ENCODE measurements at places on chromosomes 11 and 22.

DNA sequence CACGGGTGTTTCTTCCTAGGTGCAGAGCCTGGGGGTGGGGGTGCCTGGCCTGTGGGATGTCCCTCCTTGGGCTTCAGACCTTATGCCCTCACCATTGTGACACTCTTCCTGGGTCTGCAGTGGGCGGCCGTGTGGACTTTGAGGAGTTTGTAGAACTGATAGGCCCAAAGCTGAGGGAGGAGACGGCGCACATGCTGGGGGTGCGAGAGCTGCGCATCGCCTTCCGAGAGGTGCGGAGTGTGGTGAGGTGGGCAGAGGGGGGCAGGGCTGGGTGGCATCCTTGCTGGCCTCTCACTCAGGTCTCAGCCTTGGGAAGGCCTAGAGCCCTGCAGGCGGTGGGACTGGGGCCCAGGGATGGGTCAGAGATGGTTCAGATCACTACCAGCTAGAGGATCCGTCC lies 2.3 kb downstream of the CABP4 start:
- DNase-seq = no peak

GRCh38 chr11:109229682-109230081 lies 192.3 kb upstream of the C11orf87 start:
- DNase-seq = no peak

DNA sequence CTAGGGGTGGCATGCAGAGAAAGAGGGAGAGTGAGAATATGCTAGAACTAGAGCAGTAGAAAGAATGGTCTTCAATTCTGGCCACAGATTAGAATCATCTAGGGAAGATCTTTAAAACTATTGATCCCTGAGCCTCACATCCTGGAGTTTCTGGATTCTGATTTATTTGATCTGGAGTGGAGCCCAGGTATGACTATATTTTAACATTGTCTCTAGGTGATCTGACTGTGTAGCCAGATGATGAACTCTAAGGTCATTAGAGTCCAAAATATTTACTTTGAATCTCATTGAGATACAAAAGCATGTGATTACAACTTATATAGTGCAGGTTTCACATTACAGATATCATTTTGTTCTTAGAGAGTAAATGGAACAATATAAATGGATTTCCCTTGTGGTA lies 79.7 kb downstream of the FDX1 start:
- DNase-seq = no peak

DNA sequence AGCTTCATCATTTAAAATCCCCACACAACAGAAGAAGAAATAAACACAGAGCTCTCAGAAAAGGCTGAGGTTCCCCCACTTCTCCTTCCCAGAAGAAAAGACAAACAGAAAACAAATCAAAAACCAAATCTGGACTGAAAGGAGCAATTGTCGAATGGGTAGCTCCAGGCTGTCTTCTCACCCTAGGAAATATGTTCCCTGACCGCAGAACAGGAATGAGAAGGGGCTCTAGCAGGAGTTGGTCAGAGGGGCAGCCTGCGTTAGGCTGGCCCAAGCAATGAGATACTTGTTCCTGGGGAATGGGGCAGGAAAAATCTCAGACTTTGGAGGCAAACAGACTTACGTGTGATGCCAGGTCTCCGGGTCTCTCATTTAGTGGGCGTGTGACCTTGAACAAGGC lies 562.6 kb upstream of the CADM1 start:
- DNase-seq = no peak

DNA sequence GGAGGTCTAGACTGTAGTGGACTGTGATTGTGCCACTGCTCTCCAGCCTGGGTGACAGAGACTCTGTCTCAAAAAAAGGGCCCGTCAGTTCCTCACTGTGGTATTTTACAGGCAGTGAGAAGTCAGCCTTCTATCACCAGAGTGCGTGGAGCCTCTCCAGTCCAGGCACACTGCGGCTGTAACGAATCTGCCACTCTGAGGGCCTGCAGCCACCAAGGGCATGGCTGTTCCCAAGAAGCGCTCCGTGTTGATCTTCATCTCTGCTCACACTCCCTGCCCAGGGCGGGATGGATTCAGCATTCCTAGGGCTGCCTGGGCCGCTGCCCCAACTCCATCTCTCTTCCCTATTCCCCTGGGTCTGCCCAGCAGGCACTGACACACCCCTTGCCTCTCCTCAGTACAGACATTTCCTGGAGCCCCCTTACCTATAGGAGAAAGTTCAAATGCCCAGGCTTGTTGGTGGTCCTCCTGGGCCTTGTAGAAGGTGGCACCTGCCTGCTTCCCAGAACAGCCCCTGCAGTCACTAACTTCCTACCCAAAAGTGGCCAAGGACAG lies 148.4 kb downstream of the CACNA1I start:
- no peak for DNase-seq

- no peak for DNase-seq
These were observed 2.6 kb downstream of the VSIG10L2 start for GRCh38 chr11:125948278-125949051.

DNA sequence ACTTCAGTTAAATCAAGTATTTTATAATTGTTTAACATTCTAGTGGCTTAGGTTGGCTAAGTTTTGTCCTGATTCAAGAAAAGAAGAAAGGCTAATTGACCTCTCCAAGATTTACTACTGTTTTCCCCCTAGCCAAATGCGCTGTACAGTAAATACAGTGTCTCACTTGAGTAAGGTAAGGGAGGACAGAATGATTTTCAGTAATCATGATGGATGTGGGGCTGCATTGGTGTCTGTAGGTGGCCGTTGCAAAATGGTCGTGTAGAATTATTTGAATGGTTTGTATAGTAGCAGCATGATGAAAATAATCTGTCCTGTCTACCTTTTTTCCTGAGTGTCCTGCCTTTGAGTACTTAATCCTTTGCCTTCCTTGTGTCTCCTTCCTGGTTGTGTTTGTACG lies 4.6 kb downstream of the CECR2 start:
- DNase-seq = no peak

- DNase-seq = no peak
These were observed 30.6 kb downstream of the ADAMTS8 start for GRCh38 chr11:130397780-130398179.

DNA sequence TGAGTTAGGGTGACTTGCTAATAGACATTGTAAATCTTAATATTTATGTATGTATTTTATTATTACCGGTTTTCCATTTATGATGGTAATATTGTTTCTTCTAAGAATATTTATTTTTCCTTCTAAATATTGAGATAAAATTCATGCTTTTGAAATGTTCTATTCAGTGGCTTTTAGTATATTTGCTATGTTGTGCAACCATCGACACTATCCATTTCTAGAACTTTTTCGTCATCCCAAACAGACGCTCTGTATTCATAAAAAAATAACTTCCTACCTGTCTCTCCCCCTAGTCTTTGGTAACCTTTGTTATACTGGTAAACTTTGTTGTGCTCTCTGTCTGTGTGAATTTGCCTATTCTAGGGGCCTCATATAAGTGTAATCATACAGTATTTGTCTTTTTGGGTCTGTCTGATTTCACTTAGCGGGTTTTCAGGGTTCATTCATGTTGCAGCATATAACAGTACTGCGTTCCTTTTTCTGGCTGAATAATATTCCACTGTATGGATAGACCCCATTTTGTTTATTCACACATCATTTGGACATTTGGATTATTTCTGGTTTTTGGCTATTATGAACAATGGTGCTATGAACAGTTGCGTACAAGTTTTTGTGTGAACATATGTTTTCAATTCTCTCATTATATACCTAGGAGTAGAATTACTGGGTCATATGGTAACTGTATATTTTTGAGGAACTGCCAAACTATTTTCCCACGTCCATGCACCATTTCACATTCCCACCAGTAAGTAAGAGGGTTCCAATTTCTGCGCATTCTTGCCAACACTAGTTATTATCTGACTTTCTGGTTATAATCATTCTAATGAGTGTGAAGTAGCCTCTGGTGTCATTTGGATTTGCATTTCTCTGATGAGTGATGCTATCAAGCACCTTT lies 15.9 kb downstream of the NEAT1 start:
- DNase-seq = no peak

DNA sequence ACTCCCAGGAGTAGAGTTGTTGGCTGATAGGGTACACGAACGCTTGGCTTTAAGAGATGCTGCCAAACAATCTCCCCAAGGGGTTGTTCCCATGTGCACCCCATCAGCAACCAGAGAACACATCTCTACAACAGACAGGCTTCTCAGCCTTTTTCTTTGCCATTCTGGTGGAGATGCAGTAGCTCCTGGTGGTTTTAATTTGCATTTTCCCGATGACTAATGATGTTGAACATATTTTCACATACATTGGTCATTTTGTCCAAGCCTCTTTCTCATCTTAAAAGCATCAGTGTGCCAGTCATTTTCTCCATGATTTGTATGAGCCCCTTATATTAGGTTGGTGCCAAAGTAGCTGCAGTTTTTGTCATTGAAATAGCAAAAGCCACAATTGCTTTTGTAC lies 21.8 kb downstream of the DHCR7 start:
- DNase-seq = no peak

DNA sequence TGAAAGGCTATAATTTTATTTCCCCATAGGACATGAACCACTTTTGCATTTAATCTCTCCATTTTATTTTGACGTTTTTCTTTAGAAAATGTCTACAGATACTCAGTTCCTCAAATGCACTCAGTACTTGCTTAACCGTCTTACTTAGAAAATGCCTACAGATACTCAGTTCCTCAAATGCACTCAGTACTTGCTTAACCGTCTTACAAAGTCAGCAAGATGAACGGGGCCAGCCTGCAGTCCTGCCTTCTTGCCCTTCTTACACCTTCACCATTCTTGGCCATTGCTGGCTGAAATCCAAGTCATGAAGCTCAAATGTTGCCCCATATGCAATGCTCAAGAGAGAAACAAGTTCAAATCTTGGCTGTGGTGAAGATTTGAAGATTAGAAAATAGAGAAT lies 34.1 kb downstream of the CSNK2A3 start:
- no peak for DNase-seq

- DNase-seq = no peak
These were observed 94.9 kb downstream of the FAR1 start for GRCh38 chr11:13763341-13763740.

DNA sequence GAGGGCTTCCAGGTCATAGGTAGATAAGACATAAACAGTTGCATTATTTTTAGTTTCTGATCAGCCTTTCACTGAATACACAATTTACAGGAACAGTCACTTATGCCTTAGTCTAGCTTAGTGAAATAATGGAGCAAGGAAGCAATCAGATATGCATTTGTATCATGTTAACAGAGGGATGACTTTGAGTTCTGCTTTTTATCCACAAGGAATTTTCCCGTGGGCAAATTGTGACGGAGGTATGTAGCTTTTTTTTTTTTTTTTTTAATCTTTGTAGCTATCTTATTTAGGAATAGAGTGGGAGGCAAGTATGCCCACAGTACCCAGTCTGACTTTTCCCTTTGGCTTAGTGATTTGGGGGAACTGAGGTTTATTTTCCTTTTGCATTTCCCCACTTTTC lies 3.4 kb upstream of the NLRP10 start:
- no peak for DNase-seq

- no peak for DNase-seq
These were observed 37.9 kb downstream of the RNF169 start for GRCh38 chr11:74786574-74786973.

DNA sequence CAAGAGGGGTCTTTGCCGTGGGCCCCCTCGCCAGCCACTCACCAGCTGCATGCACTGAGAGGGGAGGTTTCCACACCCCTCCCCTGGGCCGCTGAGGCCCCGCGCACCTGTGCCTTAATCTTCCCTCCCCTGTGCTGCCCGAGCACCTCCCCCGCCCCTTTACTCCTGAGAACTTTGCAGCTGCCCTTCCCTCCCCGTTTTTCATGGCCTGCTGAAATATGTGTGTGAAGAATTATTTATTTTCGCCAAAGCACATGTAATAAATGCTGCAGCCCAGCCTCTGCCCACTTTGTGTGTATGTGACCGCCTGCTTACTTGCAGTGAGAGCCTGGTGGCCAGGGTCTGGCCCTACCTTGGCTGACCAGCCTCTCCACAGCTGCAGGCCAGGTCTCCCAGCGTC lies 2.8 kb upstream of the CRACR2B start:
- DNase-seq = no peak

- no peak for DNase-seq
These were observed 15.8 kb upstream of the OR51T1 start for GRCh38 chr11:4865855-4866254.

DNA sequence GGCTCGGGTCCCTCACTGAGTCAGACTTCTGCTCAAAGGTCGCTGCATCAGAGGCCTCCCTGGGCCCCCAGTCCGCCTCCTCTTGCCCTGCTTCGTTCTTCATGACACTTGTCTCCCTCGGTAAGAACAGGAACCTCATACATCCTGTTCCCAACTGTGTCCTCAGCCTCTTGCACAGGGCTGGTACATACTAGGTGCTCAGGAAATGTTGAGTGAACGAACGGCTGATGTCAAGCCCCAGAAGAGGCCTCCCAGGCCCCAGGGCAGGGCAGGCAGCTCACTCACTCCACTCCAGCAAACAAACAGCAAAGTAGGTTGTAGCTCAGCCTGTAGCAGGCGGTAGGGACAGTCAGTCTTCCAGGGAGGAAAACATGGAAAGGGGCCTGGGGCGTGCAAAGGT lies 17.2 kb downstream of the SYNGR1 start:
- DNase-seq = no peak

DNA sequence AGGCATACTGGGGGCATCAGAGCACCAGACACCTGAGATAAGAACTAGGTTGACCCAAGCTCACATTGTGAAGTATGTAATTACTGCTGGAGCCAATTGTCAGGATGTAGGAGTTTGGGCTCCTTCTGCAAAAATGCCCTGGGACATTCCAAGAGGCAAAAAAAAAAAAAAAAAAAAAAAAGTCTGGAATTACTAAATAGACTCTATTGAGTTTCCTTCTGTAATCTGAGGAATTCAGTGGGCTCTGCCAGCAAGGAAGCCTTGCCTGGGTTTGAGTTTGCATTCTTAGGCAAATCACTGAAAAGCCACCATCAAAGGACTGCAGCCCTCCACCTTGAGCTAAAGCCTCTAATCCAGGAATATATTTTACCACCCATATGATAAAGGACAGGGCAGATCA lies 8.0 kb upstream of the CAVIN3 start:
- DNase-seq = no peak

DNA sequence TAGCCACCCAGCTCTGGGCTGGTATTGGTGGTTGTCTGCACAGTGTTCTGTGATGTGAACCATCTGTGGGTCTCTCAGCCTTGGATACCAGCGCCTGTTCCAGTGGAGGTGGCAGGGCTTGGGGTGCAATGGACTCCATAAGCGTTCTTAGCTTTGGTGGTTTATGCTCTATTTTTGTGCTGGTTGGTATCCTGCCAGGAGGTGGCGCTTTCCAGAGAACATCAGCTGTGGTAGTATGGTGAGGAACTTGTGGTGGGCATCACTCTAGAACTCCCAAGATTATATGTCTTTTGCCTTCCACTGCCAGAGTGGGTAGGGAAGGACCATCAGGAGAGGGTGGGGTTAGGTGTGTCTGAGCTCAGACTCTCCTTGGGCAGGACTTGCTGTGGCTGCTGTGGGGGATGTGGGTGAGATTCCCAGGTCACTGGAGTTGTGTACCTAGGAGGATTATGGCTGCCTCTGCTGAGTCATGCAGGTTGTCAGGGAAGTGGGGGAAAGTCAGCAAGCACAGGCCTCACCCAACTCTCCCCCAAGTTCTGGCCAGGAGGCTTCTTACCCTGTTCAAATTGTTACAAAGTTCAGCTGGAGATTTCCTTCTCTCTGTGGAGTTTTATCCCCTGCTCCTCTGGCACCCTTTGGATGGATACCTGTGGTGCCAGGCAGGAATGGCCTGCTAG lies 47.2 kb downstream of the MRGPRX2 start:
- DNase-seq = no peak

GRCh38 chr11:11568651-11569229 lies 53.1 kb downstream of the GALNT18 start:
- no peak for DNase-seq

Measured in KG1 (cell line).